Effector memory CD8-positive, alpha-beta T cell (primary cell): ENCODE measurements at places on chromosomes 6 and 20.

GRCh38 chr6:30882759-30883684 lies 1.3 kb upstream of the DDR1 start:
- DNase-seq = no peak

GRCh38 chr6:40148882-40149573 lies 214.8 kb upstream of the MOCS1 start:
- DNase-seq = no peak

- DNase-seq = peak; percentile 36
These were observed 92.8 kb downstream of the CLIC5 start for GRCh38 chr6:45922728-45923351.

- no peak for DNase-seq
These were observed 140.8 kb downstream of the FARS2 start for GRCh38 chr6:5401845-5402738.

GRCh38 chr6:157645201-157645795 lies 177.7 kb upstream of the SNX9 start:
- DNase-seq = no peak

DNA sequence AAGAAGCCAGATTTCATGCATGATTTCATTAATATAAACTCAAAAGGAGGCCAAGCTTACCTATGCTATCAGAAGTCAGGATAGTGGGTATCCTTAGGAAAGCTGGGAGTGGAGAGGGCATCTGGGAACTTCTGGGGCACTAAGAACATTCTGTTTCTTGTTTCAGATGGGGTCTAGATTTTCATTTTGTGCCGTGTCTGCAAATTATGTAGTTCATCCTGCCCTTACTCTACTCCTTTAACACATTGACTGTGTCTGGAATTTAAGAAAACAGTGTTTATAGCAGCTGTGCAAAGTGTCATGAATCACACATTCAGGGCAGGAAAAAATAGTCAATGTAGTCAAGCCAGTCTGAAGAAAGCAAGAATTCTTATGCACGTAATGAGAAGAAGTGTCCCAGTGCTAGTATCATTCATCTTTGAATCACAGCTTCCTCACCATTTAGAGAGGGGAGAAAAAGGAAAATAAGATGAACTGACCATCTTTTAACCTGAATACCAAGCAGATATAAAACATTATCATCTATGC lies 11.6 kb upstream of the SPTLC3 start:
- DNase-seq = no peak
